ENCODE measurements at places on chromosomes 1 and 21. TPM values are rescaled to one million over a fixed set of nuclear protein-coding genes. Genes with fewer than 3 reads are reported as not detected.
A peak's percentile ranks its signal among the peaks of the same experiment; 100 is the strongest.

The FAM163A gene
- total RNA-seq = not detected

The AIRE gene
- not detected for total RNA-seq

The LRRC38 gene
- total RNA-seq = not detected

The RAB42 gene
- 0.34 TPM for total RNA-seq

The TSTD1 gene
- 49.0 TPM for total RNA-seq

The ATP1A4 gene
- total RNA-seq = 0.55 TPM

The TNFRSF25 gene
- total RNA-seq = 88.0 TPM

- H3K4me3 ChIP-seq = no peak overlapping the region
- DNase-seq = no peak
- H3K4me1 ChIP-seq = no peaks in the 10 kb centered on the region
- no peak overlapping the region for H3K27ac ChIP-seq
These were observed 272.2 kb downstream of the TNR start for GRCh38 chr1:175471039-175471800.

DNA sequence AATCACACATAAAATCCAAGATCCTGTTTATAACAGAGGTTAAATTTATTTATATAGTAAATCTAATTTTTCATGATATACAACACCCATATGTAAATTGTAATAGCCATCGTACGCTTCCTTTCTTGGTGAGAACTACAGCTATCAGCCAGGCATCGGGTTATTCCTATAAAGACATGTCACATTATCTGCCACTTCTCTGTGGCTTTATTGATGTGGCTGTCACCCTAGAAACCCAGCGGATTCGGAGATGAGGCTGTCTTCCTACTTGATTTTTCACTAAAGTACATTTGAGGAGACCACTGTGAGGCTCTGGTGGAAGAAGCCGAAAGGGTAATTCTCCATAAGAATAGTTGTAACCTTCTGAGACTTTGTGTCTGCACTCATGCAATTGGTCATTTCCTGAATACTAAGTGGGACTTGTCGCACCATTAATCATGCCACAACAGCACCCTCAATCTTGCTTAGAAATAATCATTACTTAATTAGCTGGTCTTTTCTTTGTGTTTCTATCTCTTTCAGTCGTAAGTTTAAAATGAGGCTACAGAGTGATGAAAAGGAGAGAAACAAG, 106.0 kb downstream of the NTNG1 start:
- no peak overlapping the region for H3K27ac ChIP-seq
- H3K36me3 ChIP-seq = no peaks in the 10 kb centered on the region
- peaks cover 4% of the 10 kb centered on the region for H3K4me1 ChIP-seq
- DNase-seq = no peak
- H3K4me3 ChIP-seq = no peak overlapping the region

GRCh38 chr21:46211786-46212720, 16.5 kb downstream of the LSS start:
- H3K27me3 ChIP-seq = no peaks in the 10 kb centered on the region
- no peaks in the 10 kb centered on the region for H3K4me1 ChIP-seq
- no peak overlapping the region for H3K27ac ChIP-seq
- H3K36me3 ChIP-seq = peaks cover 16% of the 10 kb centered on the region
- DNase-seq = no peak
- H3K4me3 ChIP-seq = no peak overlapping the region

DNA sequence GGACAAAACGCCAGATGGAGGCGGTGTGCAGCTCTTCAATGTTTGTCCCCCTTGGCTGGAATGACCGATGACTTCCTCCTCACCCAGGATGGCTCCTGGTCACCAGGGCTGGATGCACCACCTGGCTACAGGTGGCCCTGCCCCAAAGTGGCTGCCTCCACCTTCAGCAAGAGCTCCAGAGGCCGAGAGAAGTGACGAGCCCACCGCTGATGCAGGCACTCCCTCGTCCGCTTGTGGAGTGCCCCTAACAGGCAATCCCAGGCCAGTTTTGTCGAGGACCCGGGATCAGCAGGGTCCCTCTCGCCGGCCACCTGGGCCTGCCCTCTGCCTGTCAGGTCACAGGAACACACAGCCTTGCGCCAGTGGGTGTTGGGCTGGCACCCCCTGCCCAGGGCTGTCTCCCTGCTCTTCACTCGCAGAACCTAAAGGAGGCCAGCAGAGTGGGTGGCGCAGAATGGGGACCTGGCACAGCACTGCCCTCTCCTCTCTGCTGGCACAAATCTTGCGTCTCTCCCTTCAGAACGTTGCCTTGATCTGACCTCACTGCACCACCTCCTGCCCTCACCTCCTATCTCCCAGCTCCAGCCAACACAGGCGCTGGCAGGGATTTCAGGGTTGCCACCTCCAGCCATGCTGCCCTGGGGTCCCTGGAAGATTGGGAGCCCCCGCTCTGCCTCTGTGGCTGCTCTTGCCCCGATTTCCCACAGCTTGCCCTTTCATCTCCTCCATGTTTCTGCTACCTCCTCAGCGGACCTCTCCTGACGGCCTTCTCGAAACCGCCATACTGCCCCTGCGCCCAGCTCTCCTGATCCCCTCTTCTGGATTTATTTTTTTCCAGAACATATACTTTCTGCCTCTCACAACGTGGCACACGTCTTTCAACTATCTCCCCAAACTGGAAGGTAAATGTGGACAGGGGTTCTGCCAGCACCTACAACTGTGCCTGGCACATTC, 38.6 kb downstream of the SLC45A1 start:
- H3K4me1 ChIP-seq = no peaks in the 10 kb centered on the region
- no peaks in the 10 kb centered on the region for H3K27me3 ChIP-seq
- no peak for DNase-seq
- H3K36me3 ChIP-seq = peaks cover 46% of the 10 kb centered on the region
- H3K4me3 ChIP-seq = no peak overlapping the region
- H3K27ac ChIP-seq = peak overlapping the region; percentile 0

DNA sequence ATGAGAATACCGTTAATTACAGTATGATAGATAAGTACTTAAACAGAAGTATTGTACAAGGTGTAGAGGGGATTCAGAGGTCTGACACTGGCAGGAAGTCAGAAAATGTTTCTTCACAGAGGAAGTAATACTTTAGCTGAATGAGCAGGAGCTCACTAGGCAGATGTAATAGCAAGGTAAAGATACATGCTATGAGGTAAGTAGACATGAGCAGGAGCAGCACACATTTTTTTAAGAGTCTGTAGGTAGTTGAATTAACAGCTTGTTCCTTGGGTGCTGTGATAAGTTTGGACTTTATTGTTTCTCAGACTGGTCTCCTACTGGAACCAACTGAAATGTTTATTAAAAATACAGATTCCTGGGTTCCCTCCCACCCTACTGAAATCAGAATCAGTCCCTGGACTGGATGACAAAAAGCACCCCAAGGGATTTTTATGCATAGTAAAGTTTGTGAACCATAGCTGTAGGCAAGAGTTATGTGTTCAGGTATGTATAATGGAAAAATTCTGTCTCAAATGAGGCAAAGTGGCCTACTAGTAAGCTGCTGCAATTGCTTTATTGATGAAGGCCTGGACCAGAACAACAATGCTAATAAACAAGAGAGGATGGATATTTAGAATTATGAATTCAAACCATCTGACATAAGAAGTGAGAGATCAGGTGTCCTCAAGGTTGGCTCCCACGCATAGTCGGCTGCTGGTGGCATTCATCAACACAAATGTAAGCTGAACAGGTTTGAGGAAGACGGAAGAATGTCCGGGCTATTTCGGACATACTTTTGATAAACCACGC, 902 bp downstream of the AP4B1 start:
- peak overlapping the region; percentile 97 for H3K27ac ChIP-seq
- DNase-seq = no peak
- H3K4me1 ChIP-seq = peaks cover 57% of the 10 kb centered on the region
- no peaks in the 10 kb centered on the region for H3K27me3 ChIP-seq
- peaks cover 66% of the 10 kb centered on the region for H3K36me3 ChIP-seq
- peak overlapping the region; percentile 99 for H3K4me3 ChIP-seq

- no peak overlapping the region for H3K27ac ChIP-seq
- H3K4me3 ChIP-seq = no peak overlapping the region
- no peaks in the 10 kb centered on the region for H3K4me1 ChIP-seq
- H3K36me3 ChIP-seq = no peaks in the 10 kb centered on the region
- H3K27me3 ChIP-seq = peaks cover 9% of the 10 kb centered on the region
These were observed 136.7 kb upstream of the ETV3 start for GRCh38 chr1:157274698-157275534.

GRCh38 chr1:199161319-199161680, 522.5 kb downstream of the PTPRC start:
- H3K27me3 ChIP-seq = no peaks in the 10 kb centered on the region
- H3K4me3 ChIP-seq = no peak overlapping the region
- no peaks in the 10 kb centered on the region for H3K36me3 ChIP-seq
- peaks cover 40% of the 10 kb centered on the region for H3K4me1 ChIP-seq

DNA sequence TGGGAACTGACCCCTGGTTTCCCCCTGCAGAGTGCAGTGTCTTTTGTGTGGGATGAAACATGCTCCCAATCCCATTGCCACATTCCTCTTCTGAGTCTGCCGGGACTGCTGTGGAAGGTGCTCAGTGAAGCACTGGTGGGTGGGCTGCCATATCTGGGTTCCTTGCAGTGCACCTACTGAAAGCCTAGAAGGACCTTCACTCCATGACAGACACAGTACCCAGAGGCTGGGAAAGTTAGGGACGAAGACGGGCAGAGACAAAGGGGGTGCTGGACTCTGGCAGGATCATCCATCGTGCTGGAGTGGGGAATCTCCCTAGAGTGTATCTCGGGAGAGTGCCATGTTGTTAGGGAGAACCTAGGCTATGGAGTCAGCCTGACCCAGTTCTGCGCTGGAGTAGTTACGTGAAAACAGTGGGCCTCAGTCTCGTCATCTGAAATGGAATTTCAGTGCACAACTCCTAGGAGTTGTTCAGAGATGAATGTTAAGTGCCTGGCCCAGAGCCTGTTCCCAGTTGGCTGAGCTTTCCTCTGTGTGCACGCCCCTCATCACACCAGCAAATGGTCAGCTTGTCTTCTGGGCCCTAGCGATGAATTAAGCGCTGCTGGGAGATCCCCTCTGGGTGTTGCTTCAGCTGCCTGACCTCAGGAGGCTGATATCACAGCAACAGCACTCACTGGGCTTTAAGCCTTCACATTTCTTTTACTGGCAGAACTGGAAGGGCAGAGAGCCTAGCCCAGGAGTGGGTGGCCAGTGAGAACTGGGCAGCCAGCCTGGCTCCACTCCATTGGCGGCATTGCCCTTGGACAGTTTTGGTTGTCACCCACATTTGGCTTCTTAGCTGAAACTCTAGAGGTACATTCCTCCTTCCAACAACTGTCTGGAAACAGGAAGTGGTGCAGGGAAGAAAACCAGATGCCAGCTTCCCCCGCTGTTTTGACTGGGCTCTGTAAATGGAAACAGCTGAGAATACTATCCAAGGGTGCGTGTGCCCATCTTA, 479.8 kb upstream of the VAMP3 start:
- no peaks in the 10 kb centered on the region for H3K4me1 ChIP-seq
- no peaks in the 10 kb centered on the region for H3K36me3 ChIP-seq
- no peak for DNase-seq
- H3K27ac ChIP-seq = no peak overlapping the region
- no peaks in the 10 kb centered on the region for H3K27me3 ChIP-seq
- no peak overlapping the region for H3K4me3 ChIP-seq

DNA sequence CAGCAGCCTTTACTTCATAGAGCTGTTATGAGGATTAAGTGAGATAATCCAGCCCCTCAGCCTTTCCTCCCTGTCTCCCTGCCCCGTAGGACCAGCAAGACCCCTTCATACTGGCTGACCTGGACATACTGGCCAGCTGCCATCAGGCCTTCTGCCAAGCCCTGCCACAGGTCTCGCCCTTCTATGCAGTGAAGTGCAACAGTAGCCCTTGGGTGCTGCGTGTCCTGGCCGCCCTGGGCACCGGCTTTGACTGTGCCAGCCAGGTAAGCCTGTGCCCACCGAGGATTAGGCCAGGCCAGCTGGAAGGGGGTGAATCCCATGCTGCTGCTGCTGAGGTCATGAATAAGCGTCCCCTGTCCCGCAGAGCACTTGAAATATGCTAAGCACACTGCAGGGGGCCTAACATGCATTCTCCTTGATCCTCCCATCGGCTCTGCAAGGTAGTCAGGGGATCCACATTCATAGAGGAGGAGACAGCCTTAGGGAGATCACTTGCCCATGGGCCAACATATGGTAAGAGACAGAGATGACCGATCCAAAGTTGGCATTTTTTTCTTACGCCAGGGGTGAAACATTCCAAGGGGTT, 73.3 kb upstream of the TINAGL1 start:
- H3K36me3 ChIP-seq = no peaks in the 10 kb centered on the region
- H3K4me3 ChIP-seq = no peak overlapping the region
- peaks cover 13% of the 10 kb centered on the region for H3K4me1 ChIP-seq
- peaks cover 9% of the 10 kb centered on the region for H3K27me3 ChIP-seq
- DNase-seq = no peak

DNA sequence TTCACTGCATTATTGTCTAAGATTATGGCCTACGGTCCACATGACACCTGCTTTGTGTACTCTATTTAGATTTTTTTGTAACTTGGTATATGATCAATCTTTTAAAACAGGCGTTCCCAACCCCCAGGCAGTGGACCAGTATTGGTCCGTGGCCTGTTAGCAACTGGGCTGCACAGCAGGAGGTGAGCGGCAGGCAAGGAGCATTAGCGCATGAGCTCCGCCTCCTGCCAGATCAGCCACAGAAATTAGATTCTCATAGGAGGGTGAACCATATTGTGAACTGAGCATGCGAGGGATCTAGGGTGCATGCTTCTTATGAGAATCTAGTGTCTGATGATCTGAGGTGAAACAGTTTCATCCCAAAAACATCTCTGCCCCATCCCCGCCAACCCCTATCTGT, 228.4 kb upstream of the NR5A2 start:
- no peak overlapping the region for H3K27ac ChIP-seq
- H3K27me3 ChIP-seq = peaks cover 4% of the 10 kb centered on the region
- no peak for DNase-seq

DNA sequence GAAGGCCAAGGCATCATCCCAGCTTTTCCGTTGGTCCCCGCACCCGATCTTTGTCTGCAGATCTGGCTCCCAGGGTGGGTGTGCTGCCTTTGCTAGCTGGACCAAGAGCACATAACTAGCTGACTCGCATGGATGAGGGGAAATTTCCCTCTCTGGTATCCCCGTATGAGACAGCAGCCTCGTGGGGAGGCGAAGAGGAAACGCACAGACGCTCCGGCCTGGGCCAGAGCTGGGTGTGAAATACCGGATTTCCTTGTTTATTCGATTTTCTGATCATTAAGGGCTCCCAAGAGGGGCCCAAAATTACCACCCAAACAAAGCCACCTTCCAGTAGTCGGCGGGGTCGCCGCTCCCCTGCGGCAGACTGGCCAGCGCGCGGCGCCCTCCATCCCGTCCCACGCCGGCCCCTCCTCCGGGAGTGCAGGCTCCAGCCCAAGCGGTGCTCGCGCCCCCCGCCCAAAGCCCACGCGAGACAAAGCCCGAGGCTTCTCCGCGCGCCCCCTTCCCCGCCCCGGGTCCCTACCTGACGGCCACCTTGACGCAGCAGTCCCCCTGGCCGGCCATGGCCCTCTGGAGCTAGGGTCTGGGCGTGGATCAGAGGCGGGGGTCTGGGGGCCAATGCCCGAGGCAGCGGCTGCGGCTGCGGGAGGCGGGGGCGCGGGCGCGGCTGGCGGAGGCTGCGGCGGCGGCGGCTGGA, 546 bp downstream of the KIF21B start:
- H3K4me3 ChIP-seq = peak overlapping the region; percentile 96
- H3K4me1 ChIP-seq = peaks cover 70% of the 10 kb centered on the region
- no peaks in the 10 kb centered on the region for H3K27me3 ChIP-seq
- DNase-seq = no peak
- H3K27ac ChIP-seq = peak overlapping the region; percentile 98

All from activated T-helper 2 cell treated with anti-CD3 and anti-CD28 coated beads, Interferon-gamma antibody, Interleukin-2, Interleukin-4, amounts not matched to agents 10 μg/mL and 5 μg/mL and 100 μg/mL, durations not matched to agents 14 hours and 24 hours and 36 hours (primary cell).